Cortex of kidney (tissue), 1 donor: ENCODE measurements at places on chromosomes 11 and 22.

DNA sequence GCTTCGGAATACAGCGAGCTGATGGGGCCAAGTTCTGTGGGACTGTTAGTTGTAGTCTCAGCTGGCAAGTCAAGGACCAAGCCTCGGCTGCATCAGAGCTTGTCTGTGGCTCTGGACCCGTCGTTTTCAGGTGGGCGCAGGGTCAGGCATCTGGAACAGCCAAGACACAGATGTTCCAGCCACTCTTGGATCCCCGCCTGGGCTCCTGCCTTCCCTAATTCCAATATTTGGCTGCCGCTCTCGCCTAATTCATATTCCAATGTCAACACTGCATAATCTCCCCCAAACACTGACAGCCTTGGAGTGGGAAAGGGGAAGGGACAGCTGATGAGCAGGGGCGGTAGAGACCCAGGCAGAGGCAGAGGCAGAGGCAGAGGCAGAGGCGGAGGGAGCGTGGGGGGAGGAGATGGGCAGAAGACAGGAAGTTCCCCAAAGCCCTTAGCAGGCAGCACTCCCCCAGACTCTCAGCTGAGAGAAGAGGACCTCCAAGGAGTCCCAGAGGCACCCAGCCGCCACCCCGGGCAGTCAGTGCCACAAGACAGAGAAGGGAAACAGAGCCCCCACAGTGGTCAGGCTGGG is 49.6 kb upstream of the SLC35C1 start:
- DNase-seq = no peak

GRCh38 chr11:79018371-79018849 is 422.4 kb downstream of the TENM4 start:
- no peak for DNase-seq

DNA sequence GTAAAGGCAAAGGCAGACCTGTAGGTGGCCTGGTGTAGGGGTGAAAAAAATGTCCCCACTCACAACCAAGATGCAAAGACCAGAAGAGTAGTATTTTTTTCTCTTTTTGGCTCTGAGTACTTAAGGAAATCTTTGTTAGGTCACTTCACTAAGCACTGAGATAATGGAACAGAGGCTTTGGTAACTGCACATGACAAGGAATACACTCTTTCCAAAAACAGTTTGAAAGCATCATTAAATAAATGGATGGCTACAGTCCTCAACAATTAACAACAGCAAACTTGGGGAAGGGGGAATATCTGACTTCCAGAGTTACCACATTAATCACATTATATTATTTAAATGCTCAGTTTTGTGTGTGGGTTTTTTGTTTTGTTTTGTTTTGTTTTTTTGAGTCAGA is 26.9 kb upstream of the PGM2L1 start:
- no peak for DNase-seq

- DNase-seq = no peak
Measured at GRCh38 chr11:81888391-81888790, 845.3 kb downstream of the FAM181B start.

- no peak for DNase-seq
Measured at GRCh38 chr11:73095613-73096012, 46.5 kb downstream of the FCHSD2 start.

DNA sequence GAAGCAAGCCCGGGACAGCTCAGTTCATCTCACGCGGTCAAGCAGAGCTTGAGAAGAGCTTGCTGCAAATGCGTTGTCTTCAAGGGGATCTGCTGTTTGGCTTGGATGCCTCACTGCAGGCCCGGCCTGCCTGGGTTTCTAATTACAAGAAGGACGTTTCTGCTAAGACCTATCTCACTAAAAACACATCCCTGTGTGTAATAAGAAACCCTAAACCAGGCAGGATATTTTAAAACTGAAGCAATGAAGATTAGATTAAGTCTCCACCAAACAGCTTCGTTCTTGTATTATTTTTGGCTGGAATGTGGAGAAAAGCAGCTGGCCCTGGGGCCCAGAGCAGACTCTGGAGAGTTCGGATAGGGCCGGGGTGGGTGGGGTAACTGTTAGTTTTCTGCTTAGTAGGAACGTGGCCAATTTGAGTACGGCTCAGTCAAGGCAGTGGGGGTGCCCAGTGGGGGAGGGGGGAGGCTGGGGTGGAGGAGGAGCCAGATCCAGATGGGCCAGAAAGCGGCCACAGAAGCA is 6.0 kb downstream of the PKNOX2 start:
- DNase-seq = no peak

DNA sequence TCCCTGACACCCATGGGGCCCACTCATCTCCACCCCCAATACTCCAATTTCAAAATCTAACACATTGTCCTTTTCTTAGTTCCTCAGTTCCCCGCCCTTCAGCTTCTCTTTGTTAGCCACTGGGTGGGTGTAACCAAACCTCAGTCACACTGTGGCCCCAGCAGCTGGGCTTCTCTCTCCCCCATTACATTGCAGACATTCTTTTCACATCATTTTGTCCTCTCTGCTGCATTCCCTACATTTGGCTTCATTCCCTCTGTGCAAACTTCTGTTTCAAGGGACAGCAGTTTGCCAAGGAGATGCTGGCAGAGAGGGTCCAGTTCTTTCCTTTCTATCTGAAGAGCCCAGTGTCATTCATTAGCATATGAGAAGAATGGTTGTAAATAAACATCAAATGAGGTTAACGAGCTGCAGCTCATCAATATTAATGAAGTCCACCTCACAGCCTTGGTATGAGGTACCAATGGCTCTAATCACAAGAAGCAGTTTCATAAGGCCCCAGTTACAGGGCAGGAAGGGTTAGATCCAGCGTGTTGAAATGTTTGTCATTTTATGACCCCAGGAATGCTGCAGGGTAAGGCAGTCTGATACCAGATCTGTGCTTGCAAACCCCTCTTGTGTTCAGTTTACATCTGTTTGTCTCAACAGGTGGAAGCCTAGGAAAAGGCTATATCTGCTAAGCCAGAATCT is 72.3 kb downstream of the ARFGAP2 start:
- no peak for DNase-seq

GRCh38 chr11:28476049-28476448 is 367.9 kb downstream of the METTL15 start:
- DNase-seq = no peak

DNA sequence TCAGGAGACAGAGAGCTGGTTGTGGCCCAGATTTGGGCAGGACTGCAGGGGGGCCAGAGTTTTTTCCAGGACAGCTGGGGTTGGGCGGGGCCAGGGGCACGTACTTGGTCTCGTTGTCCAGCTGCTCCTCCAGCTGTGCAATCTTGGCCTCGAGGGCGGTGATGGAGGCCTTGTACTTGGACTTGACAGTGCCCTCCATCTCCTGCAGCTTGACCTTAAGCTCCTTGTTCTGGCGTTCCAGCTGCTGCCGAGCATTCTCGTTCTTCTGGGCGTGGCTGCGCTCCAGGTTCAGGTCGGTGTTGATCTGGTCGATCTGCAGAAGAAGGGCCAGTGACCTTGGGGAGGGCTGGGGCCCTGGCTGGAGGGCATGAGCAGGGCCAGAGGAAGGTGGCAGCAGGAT is 32.1 kb downstream of the APOL1 start:
- DNase-seq = no peak

- no peak for DNase-seq
Measured at GRCh38 chr22:20509344-20510047, 2.1 kb downstream of the MED15 start.

GRCh38 chr22:37310075-37310606 is 27.8 kb downstream of the CYTH4 start:
- no peak for DNase-seq

GRCh38 chr11:24574461-24574860 is 77.6 kb downstream of the LUZP2 start:
- no peak for DNase-seq

DNA sequence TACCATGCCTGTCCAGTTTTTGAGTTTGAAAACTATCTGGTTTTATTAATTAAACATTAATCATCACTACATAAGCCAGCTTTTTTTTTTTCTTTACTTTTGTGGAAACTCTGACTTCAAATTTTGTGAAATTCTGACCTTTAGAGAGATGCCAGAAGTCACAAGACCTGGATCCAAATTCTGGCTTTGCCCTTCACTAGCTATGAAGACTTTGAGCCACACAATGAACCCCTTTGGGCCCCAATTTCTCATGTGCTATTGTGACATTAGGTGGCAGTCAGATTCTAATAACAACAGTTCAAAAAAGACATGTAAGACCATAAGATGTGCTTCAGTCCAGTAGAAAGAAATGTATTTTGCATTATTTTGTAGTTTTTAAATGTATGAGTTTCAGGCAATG is 60.3 kb downstream of the ZC3H12C start:
- DNase-seq = no peak

- DNase-seq = no peak
Measured at GRCh38 chr11:118287006-118287405, 17.5 kb upstream of the CD3E start.

DNA sequence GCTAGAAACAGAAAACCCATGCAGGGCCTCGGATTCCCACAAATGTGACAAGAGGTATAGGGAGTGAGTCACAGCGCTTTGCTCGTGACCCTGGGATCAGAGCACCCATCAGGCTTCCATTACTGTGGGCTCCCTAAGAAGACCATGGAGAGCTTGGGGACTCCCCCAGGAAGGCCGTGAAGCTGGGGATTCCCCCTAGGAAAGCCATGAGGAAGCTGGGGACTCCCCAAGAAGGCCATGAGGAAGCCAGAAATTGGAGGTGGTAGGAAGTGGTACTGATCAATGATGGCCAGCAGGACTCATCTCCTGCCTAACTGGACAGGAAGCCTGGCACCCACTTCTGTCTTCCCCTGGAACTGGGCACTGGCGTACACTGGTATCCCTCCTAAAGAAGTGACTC is 10.1 kb upstream of the DCPS start:
- DNase-seq = no peak

- DNase-seq = no peak
Measured at GRCh38 chr22:43077121-43077877, 11.9 kb downstream of the TTLL1 start.

DNA sequence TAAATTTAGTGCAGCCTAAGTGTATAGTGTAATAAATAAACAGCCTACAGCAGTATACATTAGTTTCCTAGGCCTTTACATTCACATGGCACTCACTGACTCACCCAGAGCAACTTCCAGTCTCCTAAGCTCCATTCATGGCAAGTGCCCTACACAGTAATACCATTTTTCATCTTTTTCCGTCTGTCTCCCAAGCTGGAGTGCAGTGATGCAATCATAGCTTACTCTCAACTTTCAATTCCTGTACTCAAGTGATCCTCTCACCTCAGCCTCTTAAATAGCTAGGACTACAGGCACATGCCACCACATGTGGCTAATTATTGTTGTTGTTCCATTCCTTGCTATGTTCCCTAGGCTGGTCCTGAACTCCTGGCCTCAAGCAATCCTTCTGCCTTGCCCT is 54.4 kb downstream of the FCHSD2 start:
- DNase-seq = no peak

DNA sequence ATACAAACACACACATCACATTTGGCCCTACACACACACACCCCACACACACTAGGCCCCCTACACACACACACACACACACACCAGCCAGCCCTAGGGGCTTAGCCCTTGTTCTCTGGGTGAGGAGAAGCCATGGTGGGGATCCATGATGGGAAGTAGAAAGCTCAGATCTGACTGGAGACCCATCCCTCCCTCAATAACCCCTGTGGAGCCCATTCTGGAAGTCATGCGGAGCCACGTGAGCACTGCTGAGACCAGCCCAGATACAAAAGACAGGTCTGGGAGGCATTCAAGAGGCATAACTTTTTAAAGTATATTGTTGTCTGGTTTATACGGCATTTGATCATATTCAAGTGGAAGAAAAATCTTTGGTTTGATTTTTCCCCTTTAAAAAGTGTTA is 448.5 kb downstream of the SOX6 start:
- no peak for DNase-seq

- DNase-seq = no peak
Measured at GRCh38 chr11:112889446-112889845, 71.8 kb upstream of the NCAM1 start.

- no peak for DNase-seq
Measured at GRCh38 chr22:30043161-30043560, 37.1 kb upstream of the HORMAD2 start.

DNA sequence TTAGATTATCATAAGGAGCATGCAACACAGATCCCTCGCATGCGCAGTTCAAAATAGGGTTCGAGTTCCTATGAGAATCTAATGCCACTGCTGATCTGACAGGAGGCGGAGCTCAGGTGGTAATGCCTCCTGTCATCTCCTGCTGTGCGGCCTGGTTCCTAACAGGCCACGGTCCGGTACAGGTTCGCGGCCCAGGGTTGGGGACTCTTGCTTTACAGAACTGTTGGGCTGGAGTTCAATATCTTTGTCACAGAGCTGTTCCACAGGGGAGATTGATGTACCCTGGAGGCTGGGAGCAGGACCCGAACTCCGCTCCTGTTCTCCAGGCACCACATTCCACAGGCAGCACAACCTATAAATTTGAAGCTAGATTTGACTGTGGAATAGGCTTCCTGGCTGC is 358.1 kb upstream of the NARS2 start:
- DNase-seq = no peak

DNA sequence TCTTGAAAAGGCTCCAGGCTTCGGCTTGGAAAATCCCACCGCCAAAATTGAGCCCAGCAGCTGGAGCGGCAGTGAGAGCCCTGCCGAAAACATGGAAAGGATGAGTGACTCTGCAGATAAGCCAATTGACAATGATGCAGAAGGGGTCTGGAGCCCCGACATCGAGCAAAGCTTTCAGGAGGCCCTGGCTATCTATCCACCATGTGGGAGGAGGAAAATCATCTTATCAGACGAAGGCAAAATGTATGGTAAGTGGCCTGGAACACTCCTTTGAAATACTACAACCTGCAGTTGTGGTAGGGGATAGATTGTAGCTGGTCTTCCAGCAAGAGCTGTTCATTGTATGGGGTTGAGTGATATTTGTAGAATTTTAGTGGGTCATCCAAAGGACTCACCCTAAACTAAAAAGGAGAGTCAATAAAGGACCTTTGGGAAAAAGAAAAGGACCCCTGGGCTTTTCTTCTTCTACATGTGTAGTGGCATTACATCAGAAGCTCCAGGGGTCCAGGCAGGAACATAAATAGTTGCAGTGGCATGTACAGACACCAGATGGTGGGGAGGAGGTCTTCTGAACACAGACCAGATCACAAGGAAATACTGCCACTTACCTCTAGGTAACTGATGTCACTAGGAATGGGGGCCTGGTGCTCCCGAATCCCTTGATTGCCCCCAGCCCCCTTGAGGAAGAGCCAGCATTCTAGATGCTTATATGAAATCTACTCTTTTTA is 90.1 kb downstream of the TEAD1 start:
- no peak for DNase-seq

- no peak for DNase-seq
Measured at GRCh38 chr11:61275191-61275590, 19.9 kb downstream of the VWCE start.

GRCh38 chr11:73237471-73238290 is 19.6 kb downstream of the P2RY2 start:
- no peak for DNase-seq
